ENCODE measurements at places on chromosomes 1 and 21.

DNA sequence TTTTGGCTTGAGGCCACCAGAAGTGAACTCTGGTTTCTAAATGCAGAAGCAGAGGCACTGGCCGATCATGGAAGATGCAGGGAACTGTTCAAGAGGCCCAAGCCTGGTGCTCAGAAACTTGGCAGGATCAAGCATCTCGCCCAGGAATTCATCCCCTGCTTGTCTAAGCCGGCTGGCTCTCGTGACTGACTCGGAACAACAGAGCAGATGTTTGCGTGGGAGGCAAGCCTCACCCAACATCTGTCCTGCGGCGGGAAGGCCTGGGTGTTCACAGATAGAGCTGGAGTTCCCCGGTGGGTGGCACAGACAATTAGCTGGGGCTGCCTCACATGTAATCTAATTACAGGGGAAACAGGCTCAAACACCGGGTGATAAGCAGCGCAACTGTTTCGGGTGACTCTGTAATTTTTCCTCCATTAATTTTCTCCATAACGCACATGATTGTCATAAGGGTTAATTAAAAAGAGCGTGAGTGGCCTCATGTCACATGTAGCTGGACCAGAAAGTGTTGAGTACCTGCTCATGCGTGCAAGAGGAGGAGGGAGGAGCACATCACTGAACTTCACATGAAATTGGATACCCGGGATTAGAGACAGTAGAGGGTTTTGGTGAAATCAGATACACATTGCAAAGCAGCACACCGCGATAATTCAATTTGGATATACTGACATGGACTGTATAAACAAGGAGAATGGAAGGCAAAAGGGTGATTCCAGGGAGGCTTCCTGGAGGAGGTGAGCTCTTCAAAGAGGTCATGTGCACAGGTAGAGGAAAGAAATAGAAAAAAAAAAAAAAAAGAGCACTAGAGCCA, 180.0 kb downstream of the ETS2 start:
- no peak for DNase-seq

- DNase-seq, result no peak
Observed at GRCh38 chr21:36104317-36105300, 30.3 kb upstream of the CBR3 start.

DNA sequence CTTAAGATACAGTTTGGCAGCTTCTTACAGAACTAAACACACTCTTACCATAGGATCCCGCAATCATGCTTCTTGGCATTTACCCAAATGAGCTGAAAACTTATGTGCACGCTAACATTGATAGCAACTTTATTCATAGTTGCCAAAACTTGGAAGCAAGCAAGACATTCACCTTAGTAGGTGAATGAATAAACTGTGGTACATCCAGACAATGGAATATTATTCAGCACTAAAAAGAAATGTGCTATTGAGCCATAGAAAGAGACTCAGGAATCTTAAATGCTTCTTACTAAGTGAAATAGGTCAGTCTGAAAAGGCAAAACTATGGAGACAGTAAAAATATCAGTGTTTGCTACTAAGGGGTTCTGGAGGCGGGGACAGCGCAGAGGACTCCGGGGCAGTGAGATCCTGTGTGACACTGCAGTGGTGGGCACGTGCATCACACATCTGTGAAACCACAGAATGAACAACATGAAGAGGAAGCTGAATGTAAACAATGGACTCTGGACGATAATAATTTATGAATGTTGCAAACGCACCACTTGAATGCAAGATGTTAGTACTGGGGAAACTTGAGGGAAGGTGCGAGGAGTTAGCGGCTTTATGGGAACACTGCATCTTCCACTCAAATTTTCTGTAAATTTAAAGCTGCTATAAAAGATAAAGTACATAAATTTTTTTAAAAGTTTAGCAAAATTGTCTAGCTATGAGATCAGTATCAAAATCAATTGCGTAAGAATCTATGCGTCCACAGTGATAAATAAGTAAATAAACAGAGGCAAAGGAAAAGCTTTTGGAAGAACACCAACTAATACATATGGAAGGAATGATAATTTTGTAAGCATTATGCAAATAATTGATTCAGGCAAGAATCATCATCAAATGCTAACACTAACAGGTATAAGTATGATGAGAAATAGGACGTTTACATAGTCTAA, 15.4 kb upstream of the SPATC1L start:
- no peak for DNase-seq

DNA sequence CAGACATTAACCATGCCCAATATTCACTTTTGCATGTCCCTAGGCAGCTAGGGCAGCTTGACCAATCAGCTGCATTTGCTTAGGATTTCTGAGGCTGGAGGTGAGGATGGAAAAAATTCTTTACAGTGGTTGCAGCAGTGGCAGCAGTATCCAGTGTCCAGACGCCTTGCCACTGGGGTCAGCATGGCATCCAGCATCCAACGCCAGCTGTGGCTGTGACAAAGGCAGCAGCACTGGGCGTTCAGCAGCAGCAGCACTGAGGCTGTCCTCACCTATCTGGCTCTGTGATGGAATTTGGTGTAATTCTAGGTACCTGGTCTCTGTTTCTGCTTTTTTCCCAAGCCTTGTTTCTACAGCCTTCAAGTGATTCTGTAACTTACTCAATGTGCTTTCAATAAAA, 15.5 kb downstream of the RHBDL2 start:
- no peak for DNase-seq
